ENCODE measurements at places on chromosomes 12 and 14.

GRCh38 chr12:99271071-99271470 is 376.5 kb upstream of the GARIN6 start:
- no peak for DNase-seq

- DNase-seq: no peak
Observed at GRCh38 chr12:50186681-50187080, 19.5 kb upstream of the CERS5 start.

DNA sequence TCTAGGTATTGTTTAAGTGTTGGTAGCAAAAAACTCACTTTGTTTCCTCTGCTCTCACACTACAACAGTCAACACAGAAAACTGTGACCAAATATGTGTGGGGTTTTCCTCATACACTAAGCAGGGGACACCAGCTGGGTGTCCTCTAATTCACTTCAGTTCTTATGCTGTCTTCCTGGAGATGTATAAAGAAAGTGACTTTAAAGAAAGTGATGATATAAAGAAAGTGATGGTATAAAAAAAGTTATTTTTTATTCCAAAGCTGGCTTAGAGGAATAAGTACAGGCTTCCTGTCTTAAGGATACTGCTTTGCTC is 31.4 kb downstream of the TDP1 start:
- no peak for DNase-seq

GRCh38 chr12:41784957-41785356 is 359.7 kb downstream of the GXYLT1 start:
- no peak for DNase-seq

GRCh38 chr14:95677179-95677835 is 8.9 kb upstream of the TCL1B start:
- DNase-seq: no peak

GRCh38 chr12:127304751-127305725 is 961.9 kb upstream of the TMEM132C start:
- DNase-seq: no peak

DNA sequence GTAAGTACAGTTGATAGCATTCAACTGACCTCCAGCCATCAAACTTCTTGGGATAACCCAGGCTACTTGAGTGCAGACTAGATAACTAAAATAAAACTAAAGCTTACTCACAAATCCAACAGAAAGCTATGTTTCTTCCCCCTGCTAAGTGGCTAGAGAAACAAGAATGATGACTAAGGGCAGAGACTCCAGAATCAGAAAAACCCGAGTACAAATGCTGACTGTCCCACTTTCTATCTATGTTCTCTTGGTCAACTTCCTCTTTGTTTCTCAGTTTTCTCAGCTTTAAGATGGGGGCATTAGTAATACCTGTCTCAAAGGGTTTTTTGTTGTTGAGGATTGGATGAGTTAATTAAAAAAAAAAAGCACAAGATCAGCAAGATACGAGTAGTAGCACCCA is 6.1 kb upstream of the NUAK1 start:
- no peak for DNase-seq

DNA sequence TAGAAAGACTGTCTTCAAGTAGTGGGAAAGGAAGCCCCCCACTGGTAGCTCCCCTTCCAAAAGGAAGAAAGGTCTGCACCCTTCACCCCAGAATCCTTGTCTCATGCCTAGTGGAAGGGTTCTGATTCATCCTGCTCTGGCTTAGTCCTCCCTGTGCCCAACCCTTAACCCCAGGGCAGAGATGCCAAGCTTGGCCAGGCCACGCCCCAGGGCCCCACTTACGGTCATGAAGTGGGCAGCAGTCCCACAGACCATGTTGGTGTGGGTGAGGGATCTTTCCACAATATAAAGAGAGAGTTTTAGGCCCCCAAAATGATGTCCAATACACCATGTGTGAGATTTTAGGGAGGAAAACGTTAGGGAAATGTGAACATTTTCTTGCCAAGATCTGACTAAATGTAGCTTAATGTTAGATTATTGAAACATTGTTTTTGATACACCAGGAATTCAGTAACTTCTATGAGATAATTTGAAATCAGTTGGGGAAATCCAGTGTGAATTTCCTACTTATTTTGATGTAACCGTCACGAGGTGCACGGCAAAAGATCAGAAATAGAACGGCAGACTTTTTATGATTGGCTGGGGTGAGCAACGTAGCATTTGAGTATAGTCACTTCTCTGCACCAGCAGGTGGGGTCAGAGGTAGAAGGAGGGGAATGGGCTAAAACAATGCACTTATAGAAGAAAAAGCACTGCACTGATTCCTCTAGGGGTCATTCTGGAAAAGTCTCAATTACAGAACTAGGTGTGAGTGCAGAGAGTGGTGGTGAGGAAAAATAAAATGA is 8.2 kb upstream of the SSPN start:
- no peak for DNase-seq

DNA sequence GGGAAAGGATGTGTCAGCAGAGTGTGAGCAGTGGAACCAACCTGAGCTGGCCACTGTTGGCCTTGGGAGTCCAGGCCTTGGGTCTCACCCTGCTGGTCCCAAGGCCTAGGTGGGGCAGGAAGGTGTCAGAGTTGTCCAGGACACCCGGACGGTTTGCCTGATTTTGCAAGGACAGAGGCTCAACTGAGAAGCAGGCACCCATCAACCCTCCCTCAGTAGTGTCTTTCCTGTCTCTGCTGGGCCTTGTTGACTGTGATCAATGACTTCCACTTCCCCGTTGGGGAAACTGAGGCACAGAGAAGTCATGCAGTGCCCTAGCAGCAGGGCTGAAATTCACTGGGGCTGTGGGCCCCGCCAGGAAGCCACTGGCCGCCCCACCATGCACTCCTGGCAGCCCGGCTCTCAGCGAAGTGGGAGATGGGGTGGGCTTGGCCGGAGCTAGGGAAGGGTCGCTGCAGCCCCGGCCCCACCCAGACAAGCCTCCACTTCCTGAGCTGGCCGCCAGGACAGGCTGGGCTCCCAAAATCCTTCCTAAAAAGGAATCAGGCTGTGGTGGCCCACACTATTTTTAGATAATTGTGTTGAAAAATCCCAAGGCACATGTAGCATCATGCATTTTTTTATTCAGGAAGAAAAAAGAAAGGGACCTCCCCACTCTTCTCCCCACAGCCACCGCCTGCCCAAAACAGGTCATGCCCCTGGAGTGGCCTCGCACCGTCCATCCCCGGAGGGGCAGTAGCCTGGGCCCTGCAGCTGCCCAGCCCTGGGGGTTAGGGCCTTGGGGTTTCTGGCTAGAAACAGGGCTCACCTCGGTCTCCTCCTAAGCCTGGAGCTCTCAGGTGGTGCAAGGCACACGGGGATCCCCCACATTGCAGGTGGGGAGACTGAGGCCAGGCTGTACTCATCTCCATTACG is 127.4 kb downstream of the CALM1 start:
- DNase-seq: no peak

GRCh38 chr12:89567691-89568239 is 41.9 kb upstream of the POC1B start:
- no peak for DNase-seq

- no peak for DNase-seq
Observed at GRCh38 chr12:57138526-57139272, 8.7 kb downstream of the LRP1-AS start.

DNA sequence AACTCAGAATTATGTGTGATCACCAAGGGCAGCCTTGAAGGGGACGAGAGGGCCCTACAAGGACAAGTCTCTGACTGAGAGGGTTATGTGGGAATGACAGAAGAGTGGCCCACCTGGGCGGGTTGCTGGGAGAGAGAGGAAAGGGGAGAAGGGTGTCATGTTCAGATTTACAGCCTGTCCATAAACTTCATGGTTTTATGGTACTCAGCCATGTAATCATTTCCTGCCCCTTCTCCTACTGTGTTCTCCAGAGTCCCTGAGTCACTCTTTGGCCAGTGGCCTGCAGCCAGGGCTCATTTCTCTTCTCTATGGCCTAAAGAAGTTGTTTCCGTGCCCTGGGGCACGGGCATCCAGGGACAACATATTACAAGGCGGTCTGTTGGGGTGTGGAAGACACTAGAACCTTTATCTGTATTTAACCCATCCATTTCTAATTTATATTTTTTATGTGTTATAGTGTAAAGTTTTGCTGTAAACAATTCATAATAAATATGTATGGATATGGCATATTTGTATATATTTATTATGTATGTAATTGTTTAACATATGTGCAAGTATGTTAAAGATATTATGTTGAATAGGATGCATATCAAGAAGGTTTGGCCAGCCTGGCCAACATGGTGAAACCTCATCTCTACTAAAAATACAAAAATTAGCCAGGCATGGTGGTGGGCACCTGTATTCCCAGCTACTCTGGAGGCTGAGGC is 26.9 kb downstream of the DDX47 start:
- DNase-seq: peak; percentile 67

- DNase-seq: no peak
Observed at GRCh38 chr14:53767566-53767965, 189.1 kb downstream of the BMP4 start.

- peak; percentile 48 for DNase-seq
Observed at GRCh38 chr12:76037130-76038103, 5.8 kb upstream of the PHLDA1 start.

- DNase-seq: peak; percentile 51
Observed at GRCh38 chr14:35046751-35047536, 872 bp downstream of the FAM177A1 start.

DNA sequence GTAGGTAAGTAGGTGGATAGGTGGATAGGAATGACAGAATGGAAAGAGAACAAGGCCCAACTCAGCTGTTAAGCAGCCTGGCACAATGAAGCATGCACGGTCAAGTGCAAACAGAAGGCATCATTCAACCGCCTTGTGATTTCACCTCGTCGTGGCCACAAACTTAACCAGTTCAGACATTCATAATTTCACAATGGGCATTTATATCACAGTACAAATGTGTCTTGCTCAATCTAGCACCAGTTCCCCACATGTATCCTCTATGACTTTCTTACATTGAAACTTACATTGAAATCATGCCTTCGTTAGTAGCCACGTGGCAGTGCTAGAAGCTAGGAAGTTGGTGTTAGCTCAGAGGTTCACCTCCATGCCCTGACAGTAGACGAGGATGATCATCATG is 207.5 kb downstream of the ETV6 start:
- no peak for DNase-seq

DNA sequence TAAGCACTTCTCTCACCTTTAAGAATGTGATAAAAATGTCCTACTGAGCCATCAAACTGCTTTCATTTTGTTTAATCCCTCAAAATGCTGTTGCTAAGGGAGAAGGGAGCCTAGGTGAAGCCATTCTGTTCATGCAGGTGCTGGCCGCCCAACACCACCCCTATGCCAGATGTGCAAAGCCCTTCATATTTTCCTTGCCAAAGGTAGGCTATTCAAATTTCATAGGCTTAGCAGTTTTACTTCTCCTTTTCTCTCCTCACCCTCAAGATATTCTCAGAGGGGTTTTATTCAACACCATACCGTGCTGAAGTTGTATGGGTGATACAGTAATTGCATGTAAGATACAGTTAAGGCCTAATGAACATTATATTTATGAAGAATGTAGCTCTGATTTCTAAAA is 461.7 kb downstream of the GXYLT1 start:
- no peak for DNase-seq

- DNase-seq: no peak
Observed at GRCh38 chr14:44142006-44142405, 365.1 kb downstream of the FSCB start.

GRCh38 chr14:55074662-55075061 is 23.2 kb downstream of the MAPK1IP1L start:
- DNase-seq: no peak

- no peak for DNase-seq
Observed at GRCh38 chr14:92958373-92959188, 35.6 kb downstream of the CHGA start.

DNA sequence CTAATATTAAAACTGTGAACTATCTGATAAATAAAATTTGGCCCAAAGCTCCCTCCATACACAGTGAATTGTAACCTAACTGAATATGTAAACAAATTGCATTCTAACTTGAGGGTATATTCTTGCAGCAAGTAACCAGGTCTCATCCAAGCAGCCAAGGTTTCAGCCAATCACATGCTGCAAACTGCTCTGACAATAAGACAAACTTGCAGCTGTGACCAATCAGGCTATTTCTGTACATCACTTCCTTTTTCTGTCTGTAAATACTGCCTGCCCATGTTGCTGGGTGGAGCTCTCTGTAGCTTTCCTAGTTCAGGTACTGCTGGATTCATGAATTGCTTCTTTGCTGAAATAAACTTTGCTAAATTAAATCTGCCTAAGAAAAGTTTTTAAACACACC is 499.0 kb downstream of the GALC start:
- peak; percentile 7 for DNase-seq

DNA sequence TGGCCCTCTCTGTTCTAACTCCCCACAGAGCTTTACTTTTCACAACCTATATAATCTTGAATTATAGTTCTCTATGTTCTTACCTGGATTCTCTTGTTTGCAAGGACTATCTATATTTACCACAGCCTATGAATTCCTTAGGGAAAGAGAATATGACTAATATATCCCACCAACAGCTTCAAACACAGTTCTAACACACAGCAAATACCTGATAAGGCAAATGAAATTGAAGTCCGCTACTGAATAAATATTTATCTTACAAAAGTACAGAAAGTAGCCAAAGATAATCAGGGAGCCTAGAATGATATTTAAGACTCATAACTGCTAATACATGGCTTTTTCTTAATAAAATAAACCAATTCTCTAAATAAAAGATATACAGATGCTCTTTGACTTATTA is 165.1 kb downstream of the C12orf42 start:
- DNase-seq: no peak

DNA sequence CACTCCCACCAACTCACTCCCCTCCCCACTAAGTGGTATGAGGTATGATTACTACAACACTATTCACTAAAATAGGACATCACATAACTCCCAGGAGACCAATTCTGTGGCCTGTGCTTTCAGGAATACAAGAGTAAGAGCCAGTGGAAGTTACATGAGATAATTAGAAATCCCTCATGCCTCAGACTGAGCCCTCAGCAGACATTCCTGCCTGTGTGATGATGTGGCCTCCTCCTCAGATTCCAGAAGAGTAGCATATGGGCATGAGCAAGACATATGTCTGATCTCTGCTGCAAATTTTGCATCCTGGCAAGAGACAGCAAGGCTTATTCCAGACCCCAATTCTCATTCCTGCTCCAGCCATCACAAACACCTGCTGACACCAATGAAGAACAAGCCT is 46.0 kb upstream of the BMP4 start:
- DNase-seq: no peak

GRCh38 chr12:56599797-56600196 is 30.3 kb downstream of the BAZ2A start:
- DNase-seq: no peak

DNA sequence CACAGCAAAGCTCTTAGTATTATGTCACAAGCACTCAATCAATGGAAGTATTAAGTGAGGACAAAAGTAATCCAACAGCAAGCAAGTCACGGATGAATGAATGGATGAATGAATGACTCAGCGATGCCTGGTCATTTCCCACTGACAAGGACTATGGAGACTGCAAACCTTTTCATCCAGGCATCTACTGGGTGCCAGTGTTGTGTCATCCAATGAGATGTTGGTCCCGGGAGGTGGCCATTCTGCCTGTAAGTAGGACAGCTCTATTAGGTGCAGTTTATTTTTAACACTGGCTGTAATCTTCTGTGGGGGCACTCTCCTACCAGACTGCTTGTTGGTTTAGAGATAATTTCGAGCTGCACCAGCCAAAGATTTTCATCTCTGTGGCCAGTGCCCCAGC is 39.4 kb downstream of the STAB2 start:
- DNase-seq: peak; percentile 88

Data from A549 (cell line).